ENCODE measurements at places on chromosomes 7 and 10.

DNA sequence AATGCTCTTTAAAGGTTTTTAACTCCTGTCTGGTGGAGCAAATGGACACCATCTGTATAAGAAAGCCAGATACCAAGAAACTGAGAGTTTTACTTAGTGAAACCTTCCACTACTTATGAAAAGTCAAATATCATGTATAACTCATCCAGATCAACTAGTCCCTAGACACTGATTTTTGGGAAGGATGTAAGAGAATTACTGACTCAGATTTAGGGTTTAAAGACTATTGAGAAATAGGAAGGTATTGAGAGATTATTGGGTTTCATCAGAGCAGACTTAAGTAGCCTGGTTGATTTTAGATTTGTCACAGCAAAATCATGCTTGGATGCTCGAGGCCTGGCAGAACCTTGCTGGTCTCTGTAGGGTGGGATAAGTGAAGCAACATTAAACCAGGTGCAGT lies 3.1 kb downstream of the CSTF2T start:
- no peak for DNase-seq

GRCh38 chr7:27799212-27799611 lies 59.2 kb downstream of the TAX1BP1 start:
- no peak for DNase-seq

DNA sequence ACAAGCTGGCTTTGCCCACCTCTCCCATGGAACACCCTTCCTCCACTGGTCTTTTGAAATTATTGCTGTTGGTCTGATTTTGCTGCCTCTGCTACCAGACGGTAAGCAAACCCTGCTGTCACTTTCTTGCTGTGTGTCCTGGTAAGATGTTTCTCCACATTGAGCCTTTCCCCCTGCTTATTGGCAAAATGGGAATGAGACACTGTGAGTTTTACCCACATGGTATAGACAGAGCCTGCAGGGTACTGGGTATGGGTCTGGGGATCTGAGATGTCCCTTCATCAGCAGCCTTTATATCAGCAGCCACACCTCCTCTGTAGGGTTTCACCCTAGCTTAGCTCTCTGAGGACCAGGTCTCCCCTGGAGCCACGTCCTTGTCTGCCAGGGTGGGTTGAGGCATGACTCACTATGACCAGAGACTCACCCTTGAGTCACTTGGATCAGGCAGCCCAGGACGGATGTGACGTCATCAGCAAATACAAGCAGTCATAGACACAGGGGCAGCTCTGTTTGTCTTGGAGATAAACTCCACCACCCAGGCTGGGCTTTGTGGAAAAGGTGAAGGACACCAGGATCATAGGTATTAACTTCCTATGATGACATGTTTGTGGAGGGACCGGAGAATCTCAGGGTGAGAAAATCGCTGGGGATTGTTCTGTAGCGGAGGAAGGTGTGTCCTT lies 17.9 kb upstream of the BAIAP2L1 start:
- no peak for DNase-seq

GRCh38 chr7:105021352-105021751 lies 7.3 kb downstream of the KMT2E start:
- no peak for DNase-seq

- DNase-seq = no peak
These were observed 83.0 kb upstream of the ASAH2 start for GRCh38 chr10:50334273-50334672.

- no peak for DNase-seq
These were observed 528.1 kb upstream of the SEMA3D start for GRCh38 chr7:85714951-85715350.

GRCh38 chr10:119468542-119469324 lies 73.8 kb downstream of the RGS10 start:
- DNase-seq = no peak
